ENCODE measurements at places on chromosomes 2 and 18.

DNA sequence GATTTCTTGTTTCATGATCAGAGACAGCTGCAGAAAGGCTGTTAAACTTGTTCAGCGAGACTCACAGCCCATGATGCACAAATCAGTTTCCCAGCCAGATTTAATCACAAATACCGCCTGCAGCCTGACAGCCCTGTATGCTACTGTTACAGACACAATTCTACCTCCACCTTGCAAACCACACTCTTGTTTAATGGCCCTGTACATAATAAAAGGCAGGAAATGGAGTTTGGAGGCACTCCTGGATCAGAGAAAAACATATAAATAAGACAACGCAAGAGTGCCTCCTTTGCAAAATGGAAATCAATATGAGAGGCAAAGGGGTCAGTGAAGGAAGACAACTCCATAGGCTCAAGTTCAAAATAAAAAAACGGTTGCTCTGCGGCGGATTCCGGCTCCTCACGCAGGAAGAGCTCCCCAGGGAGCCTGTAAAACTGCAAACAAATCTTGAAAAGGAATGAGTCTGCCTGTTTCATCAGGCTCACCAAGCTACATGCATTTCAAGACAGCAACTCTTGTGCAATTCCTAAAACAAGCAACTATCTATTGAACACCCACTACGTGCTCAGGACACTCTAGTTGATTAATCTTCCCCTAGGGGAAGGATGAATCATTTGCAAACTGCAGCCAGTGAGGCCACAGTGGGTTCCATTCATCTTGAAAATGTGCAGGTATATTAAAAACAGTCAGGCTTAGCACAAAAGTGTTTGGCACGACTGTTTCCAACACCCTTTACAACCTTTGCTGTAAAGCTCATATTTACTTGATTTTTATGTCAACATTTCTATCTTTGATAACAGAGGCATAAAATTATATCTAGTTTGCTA is 37.5 kb downstream of the TBC1D8 start:
- no peak for DNase-seq

DNA sequence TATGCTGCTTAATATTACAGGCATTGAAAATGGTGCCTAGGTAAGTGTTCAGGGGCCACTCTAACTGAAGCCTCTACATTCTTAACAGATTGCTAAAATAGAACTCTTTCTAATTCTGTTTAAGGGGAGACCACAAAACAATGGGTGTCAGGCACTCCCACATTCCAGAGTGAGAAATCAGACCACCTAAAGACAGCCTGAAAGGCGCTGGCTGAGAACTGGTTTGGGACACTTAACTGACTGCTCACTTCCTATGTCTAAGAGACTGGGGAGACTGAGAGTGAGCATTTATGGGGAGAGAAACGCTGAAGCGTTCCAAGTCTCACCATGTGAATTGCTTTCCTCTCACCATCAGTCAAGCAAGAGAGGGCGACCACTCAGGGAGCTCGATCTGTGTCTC is 108.8 kb upstream of the ITGB6 start:
- no peak for DNase-seq

- DNase-seq, result no peak
These were observed 2091.1 kb upstream of the PIK3C3 start for GRCh38 chr18:39863916-39864315.

DNA sequence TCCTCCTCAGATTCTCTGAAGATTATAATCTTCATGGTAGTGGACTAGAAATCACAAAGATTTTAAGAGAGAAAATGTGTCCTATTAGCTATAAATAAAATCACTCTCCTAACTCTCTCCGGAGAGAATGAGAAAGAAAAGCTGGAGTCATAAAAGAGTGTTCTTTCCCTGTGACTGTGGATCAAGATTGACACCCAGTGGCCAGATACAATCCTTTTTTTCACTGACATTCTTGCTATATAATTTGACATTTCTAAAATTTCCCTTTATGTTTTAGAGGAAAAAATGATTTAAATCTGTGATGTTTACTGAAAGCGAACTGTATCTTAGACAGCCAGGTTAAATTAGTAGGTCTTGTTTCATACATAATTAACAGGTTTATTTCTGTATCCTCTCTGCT is 35.4 kb upstream of the LRP2 start:
- peak; percentile 5 for DNase-seq

- peak; percentile 75 for DNase-seq
These were observed 62.9 kb upstream of the CTIF start for GRCh38 chr18:48475635-48476549.

DNA sequence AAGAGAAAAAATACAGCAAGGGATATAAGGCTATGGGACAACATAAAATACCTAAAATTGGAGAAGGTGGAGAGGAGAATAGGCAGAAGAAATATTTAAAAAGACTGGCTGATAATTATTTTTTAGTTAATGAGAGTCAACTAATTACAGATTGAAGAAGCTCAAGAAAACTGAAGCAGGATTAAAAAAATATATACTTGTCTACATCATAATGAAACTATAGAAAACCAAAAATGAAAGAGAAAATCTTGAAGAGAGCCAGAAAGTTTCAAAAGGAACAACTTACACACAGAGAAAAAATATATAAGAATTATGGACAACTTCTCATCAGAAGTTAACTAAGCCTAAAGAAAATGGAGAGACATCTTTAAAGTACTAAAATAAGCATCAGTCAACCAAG is 62.9 kb upstream of the APCDD1 start:
- DNase-seq, result no peak

DNA sequence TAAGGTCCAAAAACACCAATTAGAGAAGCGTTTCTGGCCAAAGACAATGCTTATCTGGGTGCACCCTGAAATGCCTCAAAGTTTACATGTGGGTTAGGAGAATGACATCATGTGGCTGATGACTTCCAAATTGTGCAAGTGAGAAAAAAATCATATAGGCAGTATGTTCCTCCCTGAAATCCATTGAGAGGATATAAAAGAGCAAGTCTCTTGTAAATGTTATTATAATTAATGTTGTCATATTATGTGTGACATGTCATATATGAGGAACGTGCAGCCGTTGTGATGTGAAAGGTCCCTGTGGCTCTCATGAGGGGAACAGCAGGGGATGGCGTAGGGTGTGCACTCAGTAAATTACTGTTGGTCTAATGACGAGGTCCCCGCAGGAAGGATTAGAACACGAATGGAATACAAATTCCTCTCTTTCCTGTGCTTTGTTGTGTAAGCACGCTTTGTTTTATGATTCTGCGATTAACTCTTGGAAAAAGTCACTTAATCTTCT is 290.8 kb downstream of the PRKCE start:
- no peak for DNase-seq
